ENCODE measurements at places on chromosomes 4 and X. TPM values are rescaled to one million over a fixed set of nuclear protein-coding genes. Genes with fewer than 3 reads are reported as not detected.

GRCh38 chr4:85861064-85861765 lies 386.3 kb downstream of the ARHGAP24 start:
- H3K27ac ChIP-seq, result no peak overlapping the region
- no peaks in the 10 kb centered on the region for H3K36me3 ChIP-seq
- no peak overlapping the region for H3K4me3 ChIP-seq
- H3K4me1 ChIP-seq, result no peaks in the 10 kb centered on the region

The DGAT2L6 gene
- not detected for total RNA-seq

The SMR3B gene
- not detected for total RNA-seq

DNA sequence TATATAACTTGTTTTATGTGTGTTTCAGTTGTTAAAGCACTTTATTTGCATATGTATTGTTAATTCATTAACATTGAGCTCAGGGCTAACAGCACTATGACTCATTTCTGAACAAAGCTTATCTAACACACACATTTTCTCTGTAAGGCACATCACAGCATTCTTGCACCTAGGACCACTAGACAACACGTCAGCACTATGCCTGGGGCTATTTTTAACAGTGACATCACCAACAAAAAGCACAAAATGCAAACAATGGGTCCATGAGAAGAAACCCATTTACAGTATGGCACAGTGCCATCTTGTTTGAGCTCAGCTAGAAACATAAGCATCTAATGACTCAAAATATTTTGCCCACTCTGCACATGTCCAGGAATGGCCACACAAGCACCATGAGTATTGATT lies 124.4 kb downstream of the RELL1 start:
- DNase-seq, result no peak
- no peak overlapping the region for H3K27ac ChIP-seq
- H3K4me3 ChIP-seq, result no peak overlapping the region
- H3K4me1 ChIP-seq, result no peaks in the 10 kb centered on the region

The ARMCX6 gene
- total RNA-seq, result 47.8 TPM

DNA sequence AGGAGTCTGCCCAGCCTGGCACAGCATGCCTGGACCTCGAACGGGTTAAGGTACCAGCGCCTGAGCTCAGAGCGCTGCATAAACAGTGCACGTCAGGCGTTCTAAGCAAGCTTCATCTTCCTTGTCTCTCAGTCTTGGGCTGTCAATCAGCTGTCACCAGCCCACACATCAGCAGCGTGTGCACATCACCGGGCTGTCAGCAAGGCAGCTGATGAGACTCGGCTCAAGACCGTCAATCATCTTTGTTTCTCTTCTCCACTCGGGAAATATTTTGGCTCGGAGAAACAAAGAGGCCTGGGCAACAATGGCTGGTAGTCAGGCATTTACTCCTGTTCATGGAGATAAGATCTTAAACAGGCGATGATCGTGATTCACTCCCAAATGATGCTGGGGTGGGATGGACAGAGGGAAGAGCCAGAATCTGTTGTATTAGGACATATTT lies 141.3 kb downstream of the LDB2 start:
- H3K27me3 ChIP-seq, result peaks cover 13% of the 10 kb centered on the region
- H3K36me3 ChIP-seq, result no peaks in the 10 kb centered on the region
- no peak overlapping the region for H3K27ac ChIP-seq
- H3K4me3 ChIP-seq, result no peak overlapping the region
- no peaks in the 10 kb centered on the region for H3K4me1 ChIP-seq

- H3K4me3 ChIP-seq, result no peak overlapping the region
- H3K4me1 ChIP-seq, result peaks cover 5% of the 10 kb centered on the region
- H3K27me3 ChIP-seq, result no peaks in the 10 kb centered on the region
- DNase-seq, result no peak
Observed at GRCh38 chr4:3114377-3114776, 39.9 kb downstream of the HTT start.

GRCh38 chr4:117907646-117908045 lies 126.6 kb upstream of the NDST3 start:
- H3K4me1 ChIP-seq, result no peaks in the 10 kb centered on the region
- H3K27me3 ChIP-seq, result no peaks in the 10 kb centered on the region
- DNase-seq, result no peak
- no peaks in the 10 kb centered on the region for H3K36me3 ChIP-seq
- H3K4me3 ChIP-seq, result no peak overlapping the region

The SLIT2 gene
- not detected for total RNA-seq

GRCh38 chr4:152309418-152309817 lies 226.5 kb downstream of the FBXW7 start:
- no peak overlapping the region for H3K27ac ChIP-seq
- no peak for DNase-seq

DNA sequence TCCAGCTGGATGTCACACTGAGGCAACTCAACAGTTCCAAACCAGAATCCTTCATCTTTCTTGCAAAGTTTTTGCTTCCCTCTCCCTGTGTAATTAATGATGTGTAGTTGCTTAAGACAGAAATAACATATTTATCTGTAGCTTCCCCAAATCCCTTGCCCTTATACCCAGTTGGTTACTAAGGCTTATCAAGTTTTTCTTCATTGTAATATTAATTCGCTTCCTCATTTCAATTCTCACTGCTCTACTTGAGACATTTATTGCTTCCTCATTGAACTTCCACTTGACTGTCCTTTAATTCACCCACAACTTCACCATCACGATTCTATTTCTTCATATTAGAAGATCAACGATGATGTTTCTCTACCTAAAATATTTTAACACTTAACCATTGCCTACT lies 386.6 kb upstream of the CPEB2 start:
- no peaks in the 10 kb centered on the region for H3K36me3 ChIP-seq
- H3K4me3 ChIP-seq, result no peak overlapping the region
- no peaks in the 10 kb centered on the region for H3K27me3 ChIP-seq
- no peak overlapping the region for H3K27ac ChIP-seq

DNA sequence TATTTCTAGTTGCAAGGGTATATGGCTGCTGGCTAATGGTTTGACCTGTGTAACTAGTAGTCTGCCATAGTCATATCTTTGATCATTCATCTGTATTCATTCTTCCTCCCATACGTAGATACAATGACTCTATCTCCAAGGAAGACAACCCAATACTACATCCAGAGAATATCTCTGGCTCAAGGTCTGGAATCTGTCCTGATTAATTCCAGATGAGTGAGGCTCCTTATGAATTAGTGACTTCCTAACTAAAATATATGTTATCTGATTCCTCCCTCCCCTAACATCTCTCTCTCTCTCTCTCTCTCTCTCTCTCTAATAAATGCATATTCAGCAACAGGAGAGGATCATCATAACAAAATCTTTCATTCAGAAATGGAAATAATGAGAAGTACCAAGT lies 641.5 kb downstream of the FAT4 start:
- no peak overlapping the region for H3K27ac ChIP-seq
- H3K27me3 ChIP-seq, result no peaks in the 10 kb centered on the region
- H3K4me3 ChIP-seq, result no peak overlapping the region
- no peaks in the 10 kb centered on the region for H3K4me1 ChIP-seq

The HS3ST1 gene
- total RNA-seq, result not detected

DNA sequence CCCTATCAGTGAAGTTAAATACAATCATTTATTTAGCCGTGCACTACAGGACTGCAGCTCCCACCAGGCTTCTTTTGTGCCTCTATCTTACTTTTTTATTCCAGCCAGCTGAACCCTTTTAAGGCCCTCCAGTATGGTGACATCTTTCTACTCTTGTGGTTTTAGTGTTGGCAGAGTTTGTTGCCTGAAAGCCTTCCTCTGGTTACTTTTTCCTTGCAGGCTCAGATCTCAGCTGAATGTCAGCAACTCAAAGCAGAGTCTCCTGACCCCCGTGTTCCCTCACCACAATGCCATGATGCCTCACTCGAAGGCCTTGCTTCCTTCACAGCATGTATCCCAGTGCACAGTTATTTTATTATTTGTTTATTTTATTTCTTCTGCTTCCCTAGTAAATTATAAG lies 818.9 kb upstream of the LCORL start:
- H3K36me3 ChIP-seq, result no peaks in the 10 kb centered on the region
- H3K27ac ChIP-seq, result no peak overlapping the region
- no peak for DNase-seq
- H3K4me3 ChIP-seq, result no peak overlapping the region
- H3K27me3 ChIP-seq, result no peaks in the 10 kb centered on the region
- no peaks in the 10 kb centered on the region for H3K4me1 ChIP-seq

DNA sequence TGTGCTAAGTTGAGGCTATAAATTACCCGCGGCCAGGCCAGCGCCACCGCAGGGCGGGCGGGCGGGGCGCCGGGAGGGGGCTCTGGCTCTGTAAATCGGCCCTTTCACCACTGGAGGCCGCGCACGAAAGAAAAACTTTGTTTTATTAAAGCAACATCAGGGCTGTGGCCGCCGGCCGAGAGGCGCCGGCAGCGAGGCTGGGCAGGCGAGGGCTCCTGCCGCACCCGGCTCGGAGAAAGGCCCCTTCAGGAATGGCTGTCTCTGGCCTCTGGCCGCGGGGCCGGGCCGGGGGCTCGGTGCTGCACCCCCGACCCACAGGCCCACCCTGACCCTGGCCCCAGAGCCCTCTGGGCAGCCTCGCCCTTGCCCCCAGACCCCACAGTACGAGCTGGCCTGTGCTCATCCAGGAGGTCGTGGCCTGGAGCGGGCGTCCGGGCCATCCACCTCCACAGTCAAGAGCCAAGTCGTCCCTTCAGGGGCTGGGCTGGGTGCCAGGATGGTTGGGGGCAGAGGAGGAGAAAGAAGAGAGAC lies 29.5 kb upstream of the FGFR3 start:
- no peak overlapping the region for H3K4me3 ChIP-seq
- no peak overlapping the region for H3K27ac ChIP-seq
- DNase-seq, result no peak
- H3K36me3 ChIP-seq, result no peaks in the 10 kb centered on the region
- peaks cover 7% of the 10 kb centered on the region for H3K4me1 ChIP-seq

The TRAM1L1 gene
- total RNA-seq, result not detected

- H3K27me3 ChIP-seq, result no peaks in the 10 kb centered on the region
- DNase-seq, result no peak
- no peak overlapping the region for H3K4me3 ChIP-seq
- H3K36me3 ChIP-seq, result peaks cover 2% of the 10 kb centered on the region
- H3K4me1 ChIP-seq, result peaks cover 24% of the 10 kb centered on the region
- H3K27ac ChIP-seq, result no peak overlapping the region
Observed at GRCh38 chr4:38614231-38614630, 49.8 kb upstream of the KLF3 start.

DNA sequence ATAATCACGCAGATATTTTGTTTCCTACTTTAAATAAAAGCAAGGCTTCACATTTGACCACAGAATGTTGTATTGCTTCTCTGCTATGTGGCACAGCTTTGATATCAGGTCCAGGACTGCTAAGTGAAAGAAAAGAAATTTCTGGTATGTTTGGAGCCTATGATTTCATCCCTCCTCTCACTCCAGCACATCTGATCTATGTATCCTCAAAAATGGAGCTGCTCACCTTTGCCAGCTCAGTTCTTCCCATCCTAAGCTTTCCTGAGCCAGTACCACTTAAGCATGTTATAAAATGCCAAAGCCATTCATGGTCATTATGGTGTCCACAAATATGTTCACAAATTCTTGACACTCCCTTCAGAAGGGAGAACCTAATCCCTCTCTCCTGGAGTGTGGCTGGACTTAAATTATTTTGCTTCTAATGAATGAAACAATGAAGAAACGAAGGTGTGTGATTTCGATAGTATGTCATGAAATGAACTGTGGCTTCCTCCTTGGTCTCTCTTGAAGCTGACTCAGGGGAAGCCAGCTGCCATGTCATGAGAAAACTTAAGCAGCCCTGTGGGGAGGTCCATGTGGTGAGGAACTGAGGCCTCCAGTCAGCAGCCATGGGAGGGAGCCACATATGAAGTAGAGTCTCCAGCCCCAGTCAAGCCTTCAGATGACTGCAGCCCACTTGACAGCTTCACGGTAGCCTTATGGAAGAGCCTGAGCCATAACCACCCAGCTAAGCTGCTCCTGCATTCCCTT lies 207.7 kb downstream of the MGST2 start:
- no peaks in the 10 kb centered on the region for H3K4me1 ChIP-seq
- H3K36me3 ChIP-seq, result no peaks in the 10 kb centered on the region
- no peak for DNase-seq
- H3K27me3 ChIP-seq, result peaks cover 24% of the 10 kb centered on the region
- H3K4me3 ChIP-seq, result no peak overlapping the region
- H3K27ac ChIP-seq, result no peak overlapping the region

DNA sequence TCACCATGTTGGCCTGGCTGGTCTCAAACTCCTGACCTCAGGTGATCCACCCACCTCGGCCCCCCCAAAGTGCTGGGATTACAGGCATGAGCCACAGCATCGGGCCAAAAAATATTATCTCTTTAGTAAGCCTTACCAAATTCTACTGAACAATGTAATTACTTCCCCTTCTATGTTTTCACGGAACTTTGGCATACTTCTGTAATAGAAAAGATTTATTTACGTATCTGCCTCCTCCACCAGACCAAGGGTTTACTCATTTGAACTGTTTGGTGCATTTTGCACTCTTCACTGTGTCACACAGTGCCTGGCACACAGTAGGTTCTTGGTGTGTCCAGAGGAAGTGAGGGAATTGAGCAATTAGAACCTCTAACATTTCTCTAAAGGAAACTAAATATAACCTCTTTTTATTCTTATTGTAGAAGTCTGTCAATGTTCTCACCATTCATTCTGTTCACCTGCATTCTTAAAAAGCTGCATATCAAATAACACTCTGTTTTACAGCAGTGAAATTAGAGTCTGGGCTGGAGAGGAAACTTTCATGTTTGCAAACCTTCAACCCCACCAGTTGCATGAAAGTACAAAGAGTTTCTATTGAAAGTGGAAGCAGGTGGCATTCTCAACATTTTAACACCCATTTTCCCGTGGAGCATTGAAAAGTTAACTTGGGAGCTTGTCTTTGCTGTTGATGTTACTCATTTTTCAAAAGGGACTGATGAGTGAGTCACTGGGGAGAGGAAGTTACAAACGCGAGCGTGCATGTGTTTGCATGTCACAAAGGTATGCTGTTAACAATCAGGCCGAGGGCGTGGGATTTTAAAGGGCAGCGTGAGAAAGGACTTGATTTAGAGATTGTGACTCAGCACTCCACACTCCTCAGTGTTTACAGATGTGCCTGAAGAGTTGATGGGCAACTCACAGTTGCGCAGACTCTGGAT lies 314.1 kb downstream of the STK32B start:
- H3K4me1 ChIP-seq, result no peaks in the 10 kb centered on the region
- DNase-seq, result no peak
- no peak overlapping the region for H3K4me3 ChIP-seq
- H3K27ac ChIP-seq, result no peak overlapping the region

The POU3F4 gene
- not detected for total RNA-seq

DNA sequence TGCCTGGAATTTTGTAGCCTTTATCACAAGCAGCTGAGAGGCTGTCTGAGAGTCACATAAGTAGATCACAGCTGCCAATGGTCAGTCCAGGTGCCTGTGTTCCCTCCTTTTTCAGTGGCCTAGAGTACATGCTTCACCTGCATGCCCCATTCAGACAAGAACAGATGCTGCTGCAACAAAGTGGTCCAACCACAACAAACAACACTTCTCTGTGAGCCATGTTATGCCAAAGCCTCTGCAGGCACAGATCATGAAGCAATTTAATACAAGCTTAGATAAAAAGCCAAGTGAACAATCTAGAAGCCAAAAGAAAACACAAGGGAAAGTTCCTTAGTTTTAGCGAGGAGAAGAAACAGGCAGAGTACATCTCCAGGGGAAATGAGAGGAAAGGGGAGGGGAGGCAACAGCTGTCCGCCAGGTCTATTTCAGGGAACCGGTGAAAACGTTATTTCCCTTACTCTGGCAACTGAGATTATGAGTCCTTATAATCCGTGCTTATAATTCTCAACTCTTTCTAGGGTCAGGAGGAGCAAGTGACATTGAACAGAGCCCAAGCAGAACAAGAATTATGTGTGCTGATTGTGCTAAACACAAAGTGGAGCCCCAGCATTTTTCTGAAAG lies 92.6 kb downstream of the TSPAN5 start:
- peaks cover 3% of the 10 kb centered on the region for H3K36me3 ChIP-seq
- H3K27me3 ChIP-seq, result no peaks in the 10 kb centered on the region
- no peak for DNase-seq

GRCh38 chrX:145773006-145773405 lies 44.6 kb upstream of the SLITRK2 start:
- no peaks in the 10 kb centered on the region for H3K27me3 ChIP-seq
- no peak overlapping the region for H3K27ac ChIP-seq
- no peak for DNase-seq
- H3K36me3 ChIP-seq, result peaks cover 2% of the 10 kb centered on the region
- no peaks in the 10 kb centered on the region for H3K4me1 ChIP-seq
